IgD-negative memory B cell (primary cell): ENCODE measurements at places on chromosomes 6 and 20. TPM values are rescaled to one million over a fixed set of nuclear protein-coding genes. Genes with fewer than 3 reads are reported as not detected.

The MEI4 gene
- 0.13 TPM for polyA plus RNA-seq

The KCNK16 gene
- not detected for polyA plus RNA-seq

The EMILIN3 gene
- not detected for polyA plus RNA-seq

The TRIM10 gene
- not detected for polyA plus RNA-seq

The DSE gene
- polyA plus RNA-seq: 23.6 TPM
